ENCODE measurements at places on chromosomes 6 and 20.

DNA sequence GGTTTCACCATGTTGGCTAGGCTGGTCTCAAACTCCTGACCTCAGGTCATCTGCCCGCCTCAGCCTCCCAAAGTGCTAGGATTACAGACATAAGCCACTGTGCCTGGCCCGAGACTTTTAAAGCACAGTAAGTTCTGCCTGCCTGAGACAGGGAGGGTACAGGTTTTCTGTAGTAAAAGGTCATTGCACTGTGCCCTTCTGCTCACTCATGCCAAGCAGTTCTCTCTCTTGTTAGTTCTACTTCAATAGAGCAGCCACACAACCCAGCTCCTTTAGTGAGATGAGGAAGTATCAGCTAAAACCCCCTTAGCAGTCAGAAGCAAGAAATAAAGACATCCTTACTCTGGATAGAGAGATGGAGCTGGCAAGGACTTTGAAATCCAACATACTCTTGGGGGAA is 52.4 kb upstream of the ARMH2 start:
- no peak for DNase-seq

DNA sequence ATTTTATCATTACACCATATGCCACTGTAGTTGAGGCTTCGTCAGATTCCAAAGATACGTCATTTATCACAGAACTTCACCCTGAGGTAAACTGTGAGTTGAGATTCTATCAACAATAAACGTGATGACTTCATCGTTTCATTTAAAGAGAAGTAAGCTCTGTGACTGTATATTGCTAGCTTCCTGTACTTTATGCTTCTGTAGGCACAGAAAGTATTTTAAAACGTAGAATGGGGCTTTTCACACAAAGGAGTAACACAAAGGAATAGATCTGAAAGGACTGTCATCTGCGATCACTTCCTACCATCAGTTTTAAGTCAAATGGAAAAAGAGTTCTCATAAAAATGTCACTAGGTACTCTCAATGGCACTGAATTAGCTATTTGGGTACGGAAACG is 234.4 kb upstream of the MCHR2 start:
- no peak for DNase-seq

GRCh38 chr20:58511861-58512260 is 3.3 kb downstream of the APCDD1L start:
- DNase-seq: no peak

- no peak for DNase-seq
Observed at GRCh38 chr20:35621560-35621946, 5.9 kb downstream of the SPAG4 start.

DNA sequence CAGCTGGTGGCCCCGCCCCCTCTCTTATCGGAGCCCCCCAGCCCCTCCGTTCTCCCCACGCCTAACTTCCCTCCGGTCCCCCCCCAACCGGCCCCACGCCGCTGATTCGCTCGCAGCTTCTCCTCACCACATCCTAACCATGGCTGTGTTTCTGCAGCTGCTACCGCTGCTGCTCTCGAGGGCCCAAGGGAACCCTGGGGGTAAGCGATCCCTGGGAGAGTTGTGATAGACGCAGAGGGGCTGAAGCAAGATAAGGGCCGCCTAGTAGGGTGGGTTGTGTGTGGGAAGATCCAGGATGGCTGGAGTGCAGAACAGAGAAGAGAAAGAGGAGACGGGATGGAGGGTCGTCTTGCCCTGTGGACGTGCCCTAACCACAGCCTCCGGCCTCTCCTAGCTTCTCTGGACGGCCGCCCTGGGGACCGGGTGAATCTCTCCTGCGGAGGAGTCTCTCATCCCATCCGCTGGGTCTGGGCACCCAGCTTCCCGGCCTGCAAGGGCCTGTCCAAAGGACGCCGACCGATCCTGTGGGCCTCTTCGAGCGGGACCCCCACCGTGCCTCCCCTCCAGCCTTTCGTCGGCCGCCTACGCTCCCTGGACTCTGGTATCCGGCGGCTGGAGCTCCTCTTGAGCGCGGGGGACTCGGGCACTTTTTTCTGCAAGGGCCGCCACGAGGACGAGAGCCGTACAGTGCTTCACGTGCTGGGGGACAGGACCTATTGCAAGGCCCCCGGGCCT is at the start of gene MPIG6B:
Gene MPIG6B, plus strand, starts transcription at position 129 of the 735 bp plus-strand sequence. Its CDS starts 11 bp downstream, at position 140.
- no peak for DNase-seq

DNA sequence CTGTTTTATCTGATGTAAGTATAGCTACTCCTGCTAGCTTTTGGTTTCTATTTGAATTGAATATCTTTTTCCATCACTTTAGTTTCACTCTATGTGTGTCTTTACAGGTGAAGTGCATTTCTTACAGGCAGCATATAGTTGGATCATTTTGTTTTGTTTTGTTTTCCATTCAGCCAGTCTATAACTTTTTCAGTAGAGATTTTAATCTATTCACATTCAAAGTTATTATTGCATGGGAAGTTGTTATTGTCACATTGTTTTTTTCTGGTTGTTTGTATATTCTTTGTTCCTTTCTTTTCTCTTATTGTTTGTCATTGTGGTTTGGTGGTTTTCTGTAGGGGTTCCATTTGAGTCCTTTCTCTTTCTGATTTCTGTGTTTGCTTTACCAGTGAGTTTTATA is 151.2 kb downstream of the PDE10A start:
- DNase-seq: no peak

DNA sequence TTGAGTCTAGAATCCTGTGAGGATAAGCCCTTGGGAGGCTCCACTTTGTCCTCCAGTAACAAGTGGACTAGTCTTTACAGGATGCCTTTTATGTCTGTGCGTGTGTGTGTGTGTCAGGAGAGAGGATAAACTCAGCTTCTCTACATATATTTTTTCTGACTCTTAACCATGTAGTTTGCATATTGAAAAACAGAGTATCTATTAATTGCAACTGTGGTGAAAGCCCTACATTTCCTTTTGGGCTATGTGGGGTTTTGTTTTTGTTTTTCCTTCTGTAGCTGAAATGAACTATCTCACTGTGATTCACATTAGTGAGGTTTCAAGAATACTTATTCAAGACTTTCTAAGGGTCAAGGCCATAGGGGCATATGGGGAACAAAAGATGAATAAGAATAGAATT is 17.7 kb downstream of the TPBG start:
- no peak for DNase-seq

DNA sequence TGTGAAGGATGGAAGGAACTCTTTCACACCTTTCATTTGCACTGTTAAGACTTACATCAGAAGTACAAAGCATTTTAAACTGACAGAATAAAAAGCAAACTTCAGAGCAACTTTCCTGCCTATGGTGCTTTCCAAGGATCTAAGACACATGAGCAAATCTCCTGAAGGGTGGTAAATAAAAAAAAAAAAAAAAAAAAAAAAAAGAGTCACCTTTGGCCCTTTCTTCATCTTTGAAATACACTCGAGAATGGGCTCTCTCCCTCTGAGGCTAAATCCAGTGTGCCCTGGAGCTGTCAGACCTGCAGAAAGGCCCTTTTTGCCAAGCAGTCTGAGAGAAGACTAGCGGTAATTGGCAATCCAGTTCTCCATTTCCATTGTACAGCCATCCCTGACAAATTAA is 1113.8 kb upstream of the FLRT3 start:
- DNase-seq: no peak

DNA sequence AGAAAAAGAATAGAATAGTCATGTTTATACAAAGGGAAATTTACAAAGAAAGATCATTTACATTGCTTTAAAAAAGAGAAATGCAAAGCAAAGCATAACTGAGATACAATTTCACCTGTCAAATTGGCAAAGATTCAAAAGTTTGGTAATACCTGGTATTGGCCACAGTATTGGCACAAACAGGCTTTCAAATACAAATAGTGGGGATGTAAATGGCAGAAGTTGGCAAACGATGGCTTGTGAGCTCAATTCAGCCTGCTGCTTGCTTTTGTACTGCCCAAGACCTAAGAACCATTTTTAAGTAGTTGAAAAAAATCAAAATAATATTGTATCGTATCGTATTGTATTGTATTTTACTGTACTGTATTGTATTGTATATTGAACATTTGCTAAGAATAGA is 194.5 kb upstream of the JAG1 start:
- DNase-seq: no peak

- no peak for DNase-seq
Observed at GRCh38 chr6:52276130-52276529, 8.4 kb downstream of the MCM3 start.

- no peak for DNase-seq
Observed at GRCh38 chr20:43751167-43752050, 24.6 kb upstream of the GTSF1L start.
